Bronchial epithelial cell (primary cell): ENCODE measurements at places on chromosomes 3 and 15. TPM values are rescaled to one million over a fixed set of nuclear protein-coding genes. Genes with fewer than 3 reads are reported as not detected.
A peak's percentile ranks its signal among the peaks of the same experiment; 100 is the strongest.

The TNFSF10 gene
- 15.5 and 24.6 TPM in 2 replicates for total RNA-seq

The GASK1A gene
- total RNA-seq, result 0.77 and 1.1 TPM in 2 replicates

The A4GNT gene
- not detected in 2 replicates for total RNA-seq

The CLDN11 gene
- total RNA-seq, result 0.26 and 4.2 TPM in 2 replicates

The CLDN18 gene
- not detected in 2 replicates for total RNA-seq

The SMAD6 gene
- 0.79 TPM in 1 of 2 replicates, not detected in the other for total RNA-seq

GRCh38 chr15:74653426-74654102 lies 37.9 kb downstream of the CLK3 start:
- peak; percentile 43 for DNase-seq

DNA sequence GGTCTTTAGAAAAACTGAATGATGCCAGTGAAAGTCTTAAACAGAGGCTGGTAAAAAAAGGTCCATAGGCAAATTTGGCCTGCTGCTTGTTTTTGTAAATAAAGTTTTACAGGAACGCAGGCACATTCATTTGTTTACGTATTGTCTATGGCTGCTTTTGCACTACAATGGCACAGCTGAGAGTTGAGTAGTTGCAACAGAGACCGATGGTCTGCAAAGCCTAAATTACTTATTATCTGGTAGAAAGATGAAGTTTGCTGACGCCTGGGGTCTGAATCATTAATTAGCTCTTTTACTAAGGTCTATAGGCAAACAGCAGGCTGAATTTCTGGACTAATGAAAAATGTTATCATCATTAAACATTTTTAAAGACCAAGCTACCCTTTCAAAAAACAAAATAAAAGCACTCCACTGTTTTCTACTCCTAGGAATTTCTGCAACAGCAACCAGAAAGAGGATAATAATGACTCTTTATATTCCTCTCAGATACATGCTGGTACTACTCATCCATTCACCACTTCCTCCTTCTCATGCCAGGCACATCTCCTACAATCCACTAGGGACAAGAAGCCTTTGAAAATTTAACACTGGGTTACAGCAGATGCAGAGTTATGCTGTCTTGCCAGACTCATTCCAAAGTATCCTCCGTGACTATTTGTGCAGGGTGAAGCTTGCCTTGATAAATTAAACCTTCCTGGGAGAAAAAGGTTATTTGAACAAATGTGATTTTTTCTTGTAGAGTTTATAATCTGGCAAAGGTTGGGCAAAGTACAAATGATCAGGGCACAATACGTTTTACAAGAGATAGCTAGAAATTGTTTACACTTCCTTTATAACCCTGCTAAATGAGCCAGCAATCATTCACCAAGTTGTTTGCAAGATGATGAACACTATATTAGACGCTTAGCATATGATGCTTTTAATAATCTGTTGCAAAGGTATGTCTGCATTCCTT lies 6.0 kb downstream of the GATM start:
- DNase-seq, result no peak

DNA sequence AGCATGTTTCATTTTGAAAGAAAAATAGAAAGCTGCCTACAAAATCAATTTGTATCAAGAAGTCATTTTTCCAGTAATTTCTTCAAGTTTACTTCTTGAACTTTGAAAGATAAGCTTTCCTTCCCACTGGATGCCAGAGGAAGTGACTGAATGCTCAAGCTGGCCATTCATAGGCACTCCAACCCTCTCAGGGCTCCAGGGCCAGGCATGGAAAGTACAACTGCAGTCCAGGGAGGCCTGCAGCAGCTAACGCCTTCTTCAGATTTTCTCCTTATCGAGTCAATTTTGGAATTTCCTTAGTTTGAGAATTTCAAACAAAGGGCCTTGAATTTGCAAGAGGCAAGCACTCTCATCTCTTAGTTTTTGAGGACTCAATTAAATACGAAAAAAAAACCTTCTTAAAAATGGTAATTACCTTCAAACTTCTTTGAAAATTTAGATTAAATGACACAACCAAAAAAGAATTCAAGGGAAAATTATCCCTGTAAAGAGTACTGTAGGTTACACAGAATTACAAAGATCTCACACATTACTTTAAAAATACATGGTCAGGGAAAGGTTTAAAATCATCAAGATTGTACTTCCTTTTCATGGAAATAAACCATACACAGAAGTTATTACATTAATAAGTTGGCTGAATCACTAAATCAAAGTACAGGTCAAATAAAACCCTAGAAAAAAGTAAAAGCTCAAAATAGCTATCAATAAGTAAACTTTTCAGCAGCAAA lies 2.5 kb downstream of the UBP1 start:
- DNase-seq, result peak; percentile 44

GRCh38 chr15:56528136-56528535 lies 63.2 kb upstream of the MNS1 start:
- no peak for DNase-seq

- no peak for DNase-seq
Observed at GRCh38 chr3:85053626-85054025, 94.8 kb downstream of the CADM2 start.

- no peak for DNase-seq
Observed at GRCh38 chr3:120394347-120394746, 45.2 kb upstream of the LRRC58 start.

DNA sequence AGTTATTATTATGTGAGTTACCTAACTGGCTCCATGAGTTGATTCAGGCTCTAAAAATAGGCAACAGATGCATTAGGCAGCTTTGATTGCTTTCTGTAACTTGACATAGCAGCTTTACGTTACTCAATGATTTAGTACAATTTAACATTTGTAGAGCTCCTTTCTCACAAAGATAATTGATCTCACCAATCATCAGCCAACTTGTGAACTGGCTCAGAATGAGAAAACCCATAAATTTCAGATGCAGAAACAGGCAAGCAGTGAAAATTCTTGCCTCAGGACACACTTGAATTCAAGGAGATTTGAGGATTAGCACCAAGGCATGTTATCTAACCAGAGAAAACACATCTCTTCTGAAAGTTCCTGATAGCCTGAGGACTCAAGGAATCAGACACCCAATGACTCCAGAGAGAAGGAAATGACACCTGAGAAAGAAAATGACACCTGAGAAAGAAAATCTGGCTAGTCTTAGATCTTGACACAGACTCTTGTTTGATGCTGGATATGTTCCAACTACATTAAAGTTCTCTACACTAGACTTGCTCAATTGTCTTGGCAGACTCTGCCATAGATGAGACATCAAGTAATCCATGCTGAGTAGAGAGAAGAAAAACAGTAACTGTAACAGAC lies 315.1 kb upstream of the CBLB start:
- peak; percentile 95 for DNase-seq

DNA sequence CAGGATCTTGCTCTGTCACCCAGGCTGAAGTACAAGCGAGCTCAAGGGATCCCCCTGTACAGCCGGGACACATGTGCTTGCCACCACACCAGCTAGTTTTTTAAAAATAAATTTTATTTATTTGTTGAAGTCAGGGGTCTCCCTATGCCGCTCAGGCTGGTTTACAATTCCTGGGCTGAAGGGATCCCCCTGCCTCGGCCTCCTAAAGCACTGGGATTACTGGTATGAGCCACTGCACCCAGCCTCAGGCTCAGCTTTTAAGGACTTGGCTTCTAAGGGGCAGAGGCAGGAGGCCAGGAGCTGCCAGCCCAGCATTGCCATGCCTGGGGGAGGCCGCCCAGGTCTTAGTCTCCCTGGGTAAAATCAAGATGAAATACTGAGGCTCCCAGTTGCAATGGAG lies 37.3 kb downstream of the HCN4 start:
- no peak for DNase-seq

DNA sequence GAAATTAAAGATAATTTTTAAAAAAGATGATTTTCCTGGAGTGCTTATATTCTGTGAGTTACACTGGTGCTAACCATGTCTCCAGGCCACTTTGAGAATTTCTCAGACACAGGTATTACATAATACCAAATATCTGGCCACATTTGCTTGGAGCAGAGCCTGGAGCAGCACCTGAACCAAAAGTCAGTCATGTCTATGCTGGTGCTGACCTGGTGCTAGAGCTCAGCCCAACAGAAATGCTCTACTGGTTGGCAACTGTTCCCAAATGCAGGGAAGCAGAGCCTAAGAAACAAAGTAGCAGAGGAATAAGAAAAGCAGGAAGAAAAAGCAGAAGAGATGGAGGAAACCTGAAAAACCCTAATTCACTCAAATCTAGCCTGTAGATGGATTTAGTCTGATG lies 135.7 kb upstream of the SLC7A14 start:
- no peak for DNase-seq

DNA sequence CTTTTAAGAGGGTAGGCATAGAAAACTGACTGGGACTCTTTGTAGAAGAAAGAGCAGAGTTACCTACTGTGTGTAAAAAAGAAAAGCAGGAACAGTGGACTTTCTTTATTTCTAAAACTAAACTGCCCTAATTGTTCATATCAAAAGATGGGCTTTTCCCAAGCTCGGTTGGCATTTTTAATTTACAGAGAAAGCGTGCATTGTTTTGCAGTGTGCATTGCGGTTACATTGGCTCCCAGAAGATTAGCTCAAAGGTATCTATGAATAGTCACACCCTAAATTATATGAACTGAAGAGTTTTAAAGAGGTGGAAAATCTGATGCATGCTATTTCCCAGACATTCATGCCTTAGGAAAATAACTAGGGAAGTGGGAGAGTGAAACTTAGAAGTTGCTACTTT lies 36.5 kb downstream of the MITF start:
- DNase-seq, result no peak

GRCh38 chr3:65873869-65874268 lies 164.8 kb downstream of the MAGI1 start:
- no peak for DNase-seq

GRCh38 chr3:15645740-15646501 lies 44.4 kb downstream of the BTD start:
- DNase-seq, result peak; percentile 90

GRCh38 chr3:150494411-150494977 lies 51.8 kb downstream of the SERP1 start:
- DNase-seq, result no peak

DNA sequence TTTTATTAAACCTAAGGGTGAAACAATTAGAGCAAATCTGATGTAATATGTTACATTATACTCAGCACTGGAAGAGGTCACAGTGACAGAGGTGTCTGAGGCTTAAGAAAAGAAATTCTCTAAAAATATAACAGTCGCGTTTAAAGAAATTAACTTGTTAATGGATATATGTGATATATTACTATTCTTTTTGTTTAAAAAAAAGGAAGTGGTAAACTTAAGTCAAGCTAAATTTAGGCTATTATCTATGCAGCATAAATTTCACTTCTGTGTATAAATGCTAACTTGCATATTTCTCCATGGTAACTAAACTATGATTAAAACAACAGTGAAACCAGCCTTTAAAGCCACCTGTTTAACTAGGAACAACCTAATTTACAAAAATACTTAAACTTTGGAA lies 191.3 kb downstream of the FOXP1 start:
- DNase-seq, result no peak

DNA sequence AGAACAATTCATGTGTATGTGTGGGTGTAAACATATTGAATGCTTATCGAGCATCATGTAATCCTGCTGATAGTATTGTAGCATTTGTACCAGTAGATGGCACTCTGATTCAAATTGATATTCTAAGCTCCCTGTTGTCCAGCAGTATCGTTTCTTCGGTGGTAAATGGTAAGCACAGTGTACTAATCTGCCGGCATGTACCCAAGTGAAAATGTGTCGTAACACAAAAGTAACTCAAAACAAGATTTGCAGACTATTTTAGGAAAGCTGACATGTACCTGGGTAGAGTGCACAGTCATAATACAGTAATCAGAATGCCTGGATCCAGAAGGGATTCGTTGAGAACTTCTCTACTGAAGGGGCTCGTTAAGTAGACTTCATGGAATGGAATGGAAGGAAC lies 31.7 kb upstream of the MNS1 start:
- peak; percentile 74 for DNase-seq

- DNase-seq, result no peak
Observed at GRCh38 chr15:74592222-74592621, 23.4 kb upstream of the CLK3 start.

DNA sequence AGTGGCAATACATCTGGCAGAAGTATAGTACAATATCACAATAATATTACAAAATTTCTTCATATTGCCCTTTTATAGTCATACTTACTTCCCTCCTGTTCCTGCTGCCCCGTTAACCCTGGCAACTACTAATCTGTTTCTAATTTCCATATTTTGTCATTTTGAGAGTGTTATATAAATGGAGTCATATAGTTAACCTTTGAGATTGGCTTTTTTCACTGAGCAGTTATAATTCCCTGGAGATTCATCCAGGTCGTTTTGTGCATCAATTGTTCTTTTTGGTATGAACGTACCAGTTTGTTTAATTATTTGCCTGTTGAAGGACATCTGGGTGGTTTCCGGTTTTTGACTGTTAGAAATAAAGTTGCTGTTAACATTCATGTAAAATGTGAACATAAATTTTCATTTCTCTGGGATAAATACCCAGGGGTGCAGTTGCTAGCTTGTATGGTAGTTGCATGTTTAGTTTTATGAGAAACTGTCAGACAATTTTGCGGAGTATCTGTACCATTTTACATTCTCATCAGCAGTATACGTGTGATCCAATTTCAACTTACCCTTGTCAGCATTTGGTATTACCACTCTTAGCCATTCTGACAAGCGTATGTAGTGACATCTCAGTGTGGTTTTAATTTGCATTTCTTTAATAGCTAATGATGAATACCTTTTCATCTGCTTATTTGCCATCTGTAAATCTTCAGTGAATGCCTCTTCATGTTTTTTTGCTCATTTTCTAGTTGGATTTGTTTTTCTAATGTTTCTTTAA lies 32.2 kb upstream of the IL20RB start:
- no peak for DNase-seq

- DNase-seq, result no peak
Observed at GRCh38 chr3:134066158-134066541, 36.4 kb upstream of the SLCO2A1 start.

DNA sequence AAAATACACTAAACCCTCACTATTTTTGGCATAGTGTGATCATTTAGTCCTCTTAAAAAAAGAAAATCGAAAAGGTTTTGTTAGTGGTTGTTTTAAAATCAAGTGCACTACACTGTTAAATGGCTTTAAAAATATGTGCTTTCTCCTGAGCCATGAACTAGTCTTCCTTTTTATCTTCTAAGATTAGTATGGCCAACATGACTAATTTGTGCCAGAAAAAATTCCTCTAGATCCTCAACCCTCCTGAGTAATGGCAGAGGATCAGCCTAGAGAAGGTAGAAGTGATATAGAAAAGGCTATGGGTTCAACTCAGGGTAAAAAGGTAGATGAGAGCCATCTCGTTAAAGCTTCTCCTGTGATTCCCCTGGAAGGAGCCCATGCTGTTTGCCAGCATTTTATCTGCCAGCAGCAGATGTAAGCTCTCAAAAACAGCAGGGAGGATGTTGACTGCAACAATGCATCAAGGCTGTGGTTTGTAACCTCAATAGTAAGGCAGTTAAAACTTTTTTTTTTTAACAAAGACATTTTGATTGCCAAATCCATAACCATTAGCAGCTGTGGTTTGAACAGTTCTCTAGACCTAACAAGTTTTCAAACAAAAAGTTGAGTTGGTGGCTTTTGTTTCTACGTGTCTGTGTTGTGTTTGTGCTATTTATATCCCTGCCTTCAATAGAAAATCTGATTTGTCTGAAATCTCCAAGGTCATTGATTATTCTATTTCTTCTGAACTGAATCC lies 30.2 kb upstream of the ZNF609 start:
- no peak for DNase-seq
